ENCODE measurements at places on chromosomes 3 and 15.
A peak's percentile ranks its signal among the peaks of the same experiment; 100 is the strongest.

GRCh38 chr3:24680214-24680967 is 185.7 kb upstream of the THRB start:
- DNase-seq: no peak

DNA sequence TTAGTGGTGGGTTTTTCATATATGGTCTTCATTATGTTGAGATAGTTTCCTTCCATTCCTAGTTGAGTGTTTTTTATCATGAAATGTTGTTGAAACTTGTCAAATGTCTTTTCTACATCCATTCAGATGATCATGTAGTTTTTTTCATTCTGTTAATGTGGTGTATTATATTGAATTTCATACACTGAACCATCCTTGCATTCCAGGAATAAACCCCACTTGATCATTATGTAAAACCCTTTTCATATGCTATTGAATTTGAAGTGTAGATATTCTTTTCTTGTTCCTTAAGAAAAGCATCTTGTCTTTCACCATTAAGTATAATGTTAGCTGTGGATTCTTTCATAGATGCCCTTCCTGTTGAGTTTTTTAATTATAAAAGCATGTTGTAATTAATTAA is 42.9 kb downstream of the PIAS1 start:
- DNase-seq: no peak

DNA sequence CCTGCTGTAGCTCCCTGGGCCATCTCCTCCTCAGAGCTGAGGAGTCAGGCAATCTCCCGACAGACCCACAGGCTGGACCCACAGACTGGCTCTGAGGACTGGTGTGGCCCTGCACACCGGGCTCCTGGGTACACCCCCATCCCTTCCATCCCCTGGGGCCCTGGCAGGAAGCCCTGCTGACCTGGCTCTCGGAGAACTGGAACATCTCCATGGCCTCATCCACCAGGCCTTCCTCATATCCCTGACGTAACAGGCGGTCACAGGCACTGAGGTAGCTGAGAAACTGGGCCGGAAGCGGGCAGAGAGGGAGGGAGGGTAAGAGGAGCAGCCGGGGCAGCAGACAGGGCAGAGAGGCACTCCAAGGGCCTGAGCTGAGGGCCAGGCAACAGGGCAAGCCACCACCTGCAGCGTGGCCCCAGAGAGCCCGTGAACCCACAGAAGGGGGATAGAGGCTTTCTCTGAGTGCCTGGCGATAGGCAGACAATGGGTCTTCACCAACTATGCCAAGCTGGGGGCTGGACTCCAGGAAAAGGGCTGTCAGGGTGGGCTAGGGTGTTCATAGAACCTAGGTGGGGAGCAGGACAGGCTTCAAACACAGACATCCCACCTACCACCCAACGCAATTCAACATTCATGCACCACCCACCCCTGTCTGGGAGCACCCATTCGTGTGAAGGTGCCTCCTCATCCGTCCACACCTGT is 17.9 kb downstream of the KBTBD13 start:
- DNase-seq: no peak

- DNase-seq: no peak
Measured at GRCh38 chr15:29056839-29057450, 171.2 kb downstream of the APBA2 start.

GRCh38 chr3:49465270-49466034 is 4.6 kb upstream of the DAG1 start:
- no peak for DNase-seq

- no peak for DNase-seq
Measured at GRCh38 chr3:102471001-102471400, 36.2 kb downstream of the ZPLD1 start.

GRCh38 chr3:170098753-170099152 is 61.0 kb downstream of the GPR160 start:
- no peak for DNase-seq

GRCh38 chr3:194736277-194736895 is 50.7 kb downstream of the FAM43A start:
- DNase-seq: no peak

- DNase-seq: no peak
Measured at GRCh38 chr3:52743721-52744120, 27.0 kb downstream of the NEK4 start.

DNA sequence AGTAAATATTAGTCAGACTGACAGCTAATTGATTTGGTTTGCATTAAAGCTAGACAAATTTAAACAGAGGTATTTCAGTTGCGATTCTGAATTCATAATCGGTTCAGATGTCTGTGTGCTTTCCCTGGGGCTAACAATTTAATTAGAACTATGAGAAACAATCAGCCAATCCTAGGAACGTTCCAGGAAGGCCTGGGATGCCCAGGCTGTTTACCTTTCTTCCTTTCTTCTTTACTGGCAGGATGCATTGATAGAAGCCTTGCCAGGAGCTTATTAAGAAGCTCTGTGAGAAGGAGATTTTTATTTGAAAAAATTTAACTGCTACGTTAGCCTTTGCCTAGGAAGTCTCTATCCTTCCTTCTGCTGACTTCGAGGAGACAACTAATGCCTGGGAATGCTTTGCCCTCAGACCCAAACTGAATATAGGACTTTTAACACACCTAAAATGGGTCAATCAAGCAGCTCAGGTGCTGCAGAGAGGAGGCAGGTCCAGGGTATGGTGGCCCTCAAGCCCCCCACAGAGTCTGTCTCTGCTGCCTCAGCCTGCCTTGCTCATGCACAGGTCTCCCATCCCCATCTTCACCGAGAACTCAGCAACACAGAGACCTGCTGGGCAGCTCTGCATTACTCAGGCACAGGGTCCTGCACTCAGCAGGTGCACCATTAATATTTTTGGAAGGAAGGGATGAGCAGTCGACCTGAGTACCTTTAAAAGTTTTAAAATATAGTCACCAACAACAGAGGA is 48.5 kb downstream of the PCSK6 start:
- DNase-seq: no peak

GRCh38 chr3:134650431-134651346 is at the start of gene KY:
Gene KY, minus strand, starts transcription at chr3:134651022. Its CDS starts 62 bp downstream, at chr3:134650960.
- peak; percentile 37 for DNase-seq

GRCh38 chr3:182405759-182406158 is 387.5 kb upstream of the ATP11B start:
- no peak for DNase-seq

GRCh38 chr15:54082836-54083492 is 104.7 kb downstream of the UNC13C start:
- DNase-seq: no peak

DNA sequence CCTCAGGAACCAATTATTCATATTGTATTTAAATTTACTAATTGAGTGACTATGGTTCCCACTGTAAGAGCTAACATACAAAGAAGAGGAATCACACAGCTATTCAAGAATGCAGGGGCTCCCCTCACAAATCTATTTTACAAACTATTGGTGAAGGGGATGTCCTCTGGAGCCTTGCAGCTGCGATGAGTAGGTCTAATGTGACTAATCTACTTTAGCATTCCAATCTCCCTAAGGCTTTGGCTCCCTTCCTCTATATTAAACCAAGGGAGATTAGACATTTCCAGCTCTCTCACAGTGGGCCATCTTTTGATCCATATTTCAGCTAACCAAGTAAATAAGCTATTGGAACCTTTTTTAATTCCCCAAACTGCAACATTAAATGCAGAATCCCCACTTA is 514.2 kb upstream of the BCHE start:
- no peak for DNase-seq

GRCh38 chr15:79526376-79526775 is 94.2 kb downstream of the MINAR1 start:
- DNase-seq: no peak

DNA sequence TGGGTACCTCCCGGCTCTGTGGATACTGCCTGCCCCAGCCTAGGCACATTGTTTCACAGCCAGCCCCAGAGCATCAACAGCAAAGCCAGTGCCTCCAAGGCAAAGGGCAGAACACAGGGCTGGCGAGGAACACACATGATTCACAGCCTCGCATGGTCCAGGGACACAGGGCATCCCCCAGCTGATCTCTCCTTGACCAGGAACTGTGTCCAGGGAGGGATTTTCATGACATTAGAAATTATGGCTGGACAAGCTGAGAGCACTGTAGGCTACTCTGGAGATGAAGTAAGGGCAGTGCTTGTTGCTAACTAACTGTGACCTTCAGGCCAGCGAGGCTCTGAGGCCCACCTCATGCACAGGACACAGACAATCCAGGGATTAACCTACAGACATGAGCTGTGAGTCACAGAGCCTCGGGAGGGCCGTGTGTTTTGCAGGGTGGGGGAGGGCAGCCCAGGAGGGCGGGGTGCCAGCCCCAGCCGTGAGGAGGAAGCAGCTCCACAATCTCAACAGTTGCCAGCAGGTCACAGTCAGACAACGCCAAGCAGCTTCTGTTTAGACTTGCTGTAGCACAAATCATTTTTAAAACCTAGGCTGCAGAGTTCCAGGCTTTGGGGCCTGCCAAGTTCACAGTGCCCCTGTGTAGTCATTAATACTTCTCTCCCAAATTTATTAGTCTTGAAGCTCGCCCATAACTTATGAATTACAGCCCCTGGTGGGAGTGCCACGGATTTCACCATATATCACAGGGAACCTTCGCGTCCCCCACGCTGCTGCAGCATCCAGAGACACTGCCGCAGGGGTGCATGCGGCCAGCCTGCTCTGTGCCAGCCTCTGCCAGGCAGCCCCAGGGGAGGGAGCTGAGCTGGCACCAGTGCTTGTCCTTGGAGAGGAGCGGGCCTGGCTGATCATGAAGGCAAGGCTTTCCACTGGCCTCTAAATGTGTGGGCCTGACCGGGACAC is 114.7 kb downstream of the ETFA start:
- DNase-seq: no peak

DNA sequence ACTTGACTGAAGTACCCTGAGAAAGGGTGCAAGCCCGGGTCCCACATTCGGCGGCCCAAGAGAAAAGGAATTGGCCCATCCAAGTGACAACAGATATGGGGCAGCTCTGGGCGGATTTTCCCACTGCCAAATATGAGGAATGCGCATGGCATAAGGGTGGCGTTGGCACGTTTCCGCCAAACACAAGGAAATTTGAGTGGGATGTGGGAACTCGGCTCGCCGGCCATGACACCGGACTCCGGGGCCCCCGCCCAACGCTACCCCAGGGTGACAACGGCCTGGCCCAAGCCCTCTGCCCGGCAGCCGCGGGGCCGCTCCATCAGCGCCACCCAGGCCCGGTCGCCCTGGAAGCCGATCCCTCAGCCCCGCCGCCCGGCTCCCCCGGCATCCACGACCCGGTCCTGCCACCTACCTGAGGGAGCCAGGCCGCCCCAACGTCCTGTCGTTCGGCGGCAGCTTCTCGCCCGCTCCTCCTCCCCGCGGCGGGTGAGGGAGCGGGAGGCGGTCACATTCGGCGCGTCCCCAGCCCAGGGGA is 449 bp downstream of the RAF1 start:
- no peak for DNase-seq

- no peak for DNase-seq
Measured at GRCh38 chr3:139297588-139298311, 46.1 kb upstream of the MRPS22 start.

DNA sequence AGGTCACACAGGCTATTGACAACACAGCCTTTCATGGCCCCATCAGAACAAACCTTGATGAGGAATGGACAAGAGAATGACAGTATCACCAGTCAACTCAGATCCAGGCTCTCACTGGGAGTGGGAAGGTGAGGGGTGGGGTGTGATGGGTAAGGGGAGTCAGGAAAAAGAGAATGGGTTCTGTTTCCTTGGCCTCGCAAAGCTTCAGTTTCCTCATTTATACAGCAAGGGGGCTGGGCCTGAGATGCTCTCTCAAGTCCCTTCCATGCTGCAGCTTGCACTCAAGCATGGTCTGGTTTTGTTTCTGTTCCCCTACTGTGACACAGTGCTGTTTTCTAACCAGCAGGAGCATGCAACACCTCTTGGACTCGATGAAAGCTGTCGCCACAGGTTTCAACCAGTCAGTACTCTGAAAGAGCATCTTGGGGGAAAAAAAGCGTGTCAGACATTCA is 65.7 kb upstream of the IL12A start:
- no peak for DNase-seq

DNA sequence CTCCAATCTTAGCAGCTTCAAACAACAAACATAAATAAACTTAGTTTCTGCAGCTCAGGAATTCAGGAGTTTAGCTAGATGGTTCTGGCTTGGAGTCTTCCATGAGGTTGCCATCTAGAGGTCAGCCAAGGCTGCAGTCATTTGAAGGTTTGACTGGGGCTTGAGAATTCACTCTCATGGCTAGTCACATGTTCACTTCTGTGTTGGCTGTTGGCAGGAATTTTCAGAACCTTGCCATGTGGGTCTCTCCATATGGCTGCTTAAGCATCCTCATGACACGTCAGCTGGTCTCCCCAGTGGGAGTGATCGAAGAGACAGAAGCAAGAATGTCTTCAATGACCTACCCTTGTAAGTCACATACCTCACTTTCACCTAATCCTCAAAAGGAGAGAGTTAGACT is 269.2 kb upstream of the CNTN3 start:
- no peak for DNase-seq

GRCh38 chr3:30776186-30776815 is 118.2 kb downstream of the GADL1 start:
- no peak for DNase-seq

DNA sequence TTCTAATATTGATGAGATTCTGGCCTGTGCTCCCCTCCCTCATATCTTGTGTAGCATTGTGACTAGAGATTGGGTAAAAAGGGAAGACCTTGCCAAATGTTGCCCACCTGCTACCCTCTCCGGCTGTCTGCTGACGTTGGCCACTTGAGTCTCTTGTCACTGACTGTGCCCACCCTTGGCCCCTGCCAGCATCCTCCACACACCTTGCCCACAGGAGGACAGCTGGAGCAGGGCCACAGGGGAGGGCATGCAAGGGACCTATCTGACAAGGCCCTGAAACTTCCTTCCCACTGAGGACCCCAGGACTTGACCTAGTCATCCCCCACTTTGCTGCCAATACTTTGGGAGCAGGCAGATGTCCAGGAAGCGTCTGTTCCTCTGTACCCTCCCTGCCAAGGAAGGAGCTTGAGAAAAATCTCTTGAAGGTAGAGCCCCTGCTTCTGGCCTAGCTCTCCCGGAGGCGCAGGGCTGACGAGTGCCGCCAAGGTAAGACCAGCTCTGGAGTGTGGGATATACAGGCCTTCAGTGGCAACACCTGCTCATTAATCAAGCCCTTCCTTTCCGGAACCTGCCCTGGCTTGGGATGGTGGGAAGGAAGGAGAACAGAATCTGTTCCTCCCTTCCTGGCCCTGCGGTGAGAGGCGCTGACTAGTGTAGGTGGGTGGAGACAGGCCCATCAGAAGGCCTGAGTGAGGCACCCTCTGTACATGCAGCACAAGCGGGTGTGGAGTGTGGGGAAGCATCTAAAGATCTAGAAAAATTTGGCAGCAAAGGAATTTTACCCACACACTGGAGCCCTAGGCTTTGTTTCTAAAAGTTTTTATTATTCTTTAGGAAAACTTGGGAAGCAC is 4.9 kb upstream of the PAK6 start:
- no peak for DNase-seq

GRCh38 chr3:143383421-143383820 is 263.9 kb downstream of the CHST2 start:
- DNase-seq: no peak

GRCh38 chr3:46360907-46361306 is 7.0 kb downstream of the CCR2 start:
- DNase-seq: no peak

GRCh38 chr15:38674448-38674847 is 109.8 kb upstream of the RASGRP1 start:
- DNase-seq: no peak
